ENCODE measurements at places on chromosomes 7 and 10. TPM values are rescaled to one million over a fixed set of nuclear protein-coding genes. Genes with fewer than 3 reads are reported as not detected.

NYAP1 gene
- total RNA-seq = 5.2 TPM

GRCh38 chr10:5311617-5312016 is 53.1 kb upstream of the UCN3 start:
- no peaks in the 10 kb centered on the region for H3K36me3 ChIP-seq
- no peak for DNase-seq
- no peak overlapping the region for H3K27ac ChIP-seq
- no peak overlapping the region for H3K4me3 ChIP-seq
- H3K4me1 ChIP-seq = no peaks in the 10 kb centered on the region
- H3K27me3 ChIP-seq = no peaks in the 10 kb centered on the region

DNA sequence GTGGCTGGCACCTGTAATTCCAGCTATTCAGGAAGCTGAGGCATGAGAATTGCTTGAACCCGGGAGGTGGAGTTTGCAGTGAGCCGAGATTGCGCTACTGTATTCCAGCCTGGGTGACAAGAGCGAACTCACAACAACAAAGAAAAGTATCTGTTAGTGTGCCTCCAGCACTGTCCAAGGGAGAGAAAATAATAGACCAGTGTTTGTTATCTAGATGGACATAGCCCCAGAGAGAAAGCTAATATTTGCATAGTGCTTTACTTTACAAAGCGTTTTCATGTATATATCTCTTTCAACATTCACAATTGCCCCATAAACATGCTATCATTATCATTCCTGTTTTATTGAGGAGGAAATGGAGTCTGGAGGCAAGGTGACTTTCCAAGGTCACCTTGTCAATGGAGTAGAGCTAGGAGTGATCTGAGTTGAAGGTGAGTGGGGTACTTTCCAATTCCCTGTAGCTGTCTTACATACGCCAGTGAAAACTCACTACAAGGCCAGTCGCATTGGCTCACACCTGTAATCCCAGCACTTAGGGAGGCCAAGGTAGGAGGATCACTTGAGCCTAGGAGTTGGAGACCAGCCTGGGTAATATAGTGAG is 49.7 kb upstream of the KIF5B start:
- H3K36me3 ChIP-seq = no peaks in the 10 kb centered on the region
- H3K27me3 ChIP-seq = no peaks in the 10 kb centered on the region
- no peak for DNase-seq
- no peak overlapping the region for H3K27ac ChIP-seq
- H3K4me1 ChIP-seq = peaks cover 8% of the 10 kb centered on the region

DNA sequence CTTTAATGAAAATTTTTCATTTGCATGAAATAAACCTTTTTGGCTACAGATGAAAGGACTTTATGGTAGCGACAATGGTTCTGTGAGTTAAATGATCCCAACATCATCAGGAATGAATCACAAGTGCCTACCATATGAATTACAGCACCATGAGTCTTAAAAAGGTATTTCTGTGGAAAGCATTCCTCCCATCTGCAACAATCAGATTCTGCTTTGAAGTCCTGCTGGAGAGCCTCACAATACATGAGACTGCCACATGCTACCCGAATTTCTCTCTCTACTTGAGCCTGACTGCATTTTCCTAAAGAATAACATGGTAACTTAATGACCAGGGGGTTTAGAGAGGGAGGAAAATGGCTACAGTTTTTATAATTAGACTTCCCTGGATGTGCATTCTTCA is 190.3 kb downstream of the TWIST1 start:
- no peaks in the 10 kb centered on the region for H3K36me3 ChIP-seq
- no peak overlapping the region for H3K4me3 ChIP-seq

GRCh38 chr10:5440206-5440605 is 27.8 kb downstream of the NET1 start:
- no peak overlapping the region for H3K4me3 ChIP-seq
- no peaks in the 10 kb centered on the region for H3K27me3 ChIP-seq
- no peaks in the 10 kb centered on the region for H3K36me3 ChIP-seq

DNA sequence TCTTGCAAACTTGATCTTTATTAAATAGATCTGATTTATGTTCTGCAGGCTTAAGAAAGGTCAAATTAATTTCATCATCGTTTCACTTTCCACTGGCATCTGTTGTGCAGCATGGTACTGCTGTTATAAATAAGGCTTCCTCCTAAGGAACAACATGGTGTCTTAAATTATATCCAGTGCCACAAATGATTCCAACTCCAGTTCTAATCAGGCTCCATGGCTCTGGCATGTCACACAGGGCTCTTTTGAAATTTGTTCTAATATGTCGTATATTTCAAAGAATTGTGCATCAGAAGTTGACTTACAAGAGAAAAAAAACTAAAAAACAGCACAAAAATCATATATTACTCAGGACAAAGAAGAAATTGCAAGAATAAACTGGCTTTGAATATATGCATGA is 1090.8 kb upstream of the CELF2 start:
- no peak for DNase-seq
- H3K4me1 ChIP-seq = peaks cover 3% of the 10 kb centered on the region
- H3K27me3 ChIP-seq = no peaks in the 10 kb centered on the region
- no peaks in the 10 kb centered on the region for H3K36me3 ChIP-seq

DNA sequence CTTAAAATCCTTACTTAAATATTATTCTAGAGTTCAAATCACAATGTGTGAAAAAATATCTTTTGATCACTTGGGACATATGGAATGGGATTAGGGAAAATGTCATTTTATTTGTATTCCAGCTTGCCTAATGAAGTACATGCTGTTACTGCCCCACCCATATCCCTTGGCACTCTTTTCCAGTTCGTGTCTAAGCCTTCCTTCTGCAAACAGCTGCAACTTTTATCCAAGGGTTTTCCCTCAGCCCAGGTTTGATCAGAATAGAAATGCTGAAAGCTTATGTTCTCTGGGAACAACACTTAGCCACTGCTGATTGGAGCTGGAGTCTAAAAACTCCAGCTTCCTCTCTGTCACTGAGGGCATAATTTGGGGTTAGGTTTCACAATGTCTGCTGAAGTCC is 214.1 kb upstream of the FAM3C start:
- no peak overlapping the region for H3K27ac ChIP-seq
- H3K4me3 ChIP-seq = no peak overlapping the region
- no peaks in the 10 kb centered on the region for H3K36me3 ChIP-seq
- DNase-seq = no peak
- peaks cover 10% of the 10 kb centered on the region for H3K4me1 ChIP-seq

TMEM229A gene
- 10.9 TPM for total RNA-seq

LRRC18 gene
- total RNA-seq = not detected

- H3K27ac ChIP-seq = peak overlapping the region; percentile 48
- no peak overlapping the region for H3K4me3 ChIP-seq
- H3K27me3 ChIP-seq = no peaks in the 10 kb centered on the region
- no peak for DNase-seq
- peaks cover 10% of the 10 kb centered on the region for H3K36me3 ChIP-seq
- peaks cover 25% of the 10 kb centered on the region for H3K4me1 ChIP-seq
Observed at GRCh38 chr10:905503-905902, 26.0 kb downstream of the LARP4B start.

GRCh38 chr7:291373-292092 is 1.6 kb downstream of the FOXL3 start:
- H3K4me1 ChIP-seq = no peaks in the 10 kb centered on the region
- peaks cover 59% of the 10 kb centered on the region for H3K27me3 ChIP-seq
- no peaks in the 10 kb centered on the region for H3K36me3 ChIP-seq
- no peak overlapping the region for H3K4me3 ChIP-seq

GRCh38 chr7:29879609-29880008 is 73.3 kb downstream of the WIPF3 start:
- peaks cover 26% of the 10 kb centered on the region for H3K27me3 ChIP-seq
- H3K27ac ChIP-seq = no peak overlapping the region
- peaks cover 18% of the 10 kb centered on the region for H3K4me1 ChIP-seq
- no peaks in the 10 kb centered on the region for H3K36me3 ChIP-seq
- DNase-seq = no peak
- no peak overlapping the region for H3K4me3 ChIP-seq

DNA sequence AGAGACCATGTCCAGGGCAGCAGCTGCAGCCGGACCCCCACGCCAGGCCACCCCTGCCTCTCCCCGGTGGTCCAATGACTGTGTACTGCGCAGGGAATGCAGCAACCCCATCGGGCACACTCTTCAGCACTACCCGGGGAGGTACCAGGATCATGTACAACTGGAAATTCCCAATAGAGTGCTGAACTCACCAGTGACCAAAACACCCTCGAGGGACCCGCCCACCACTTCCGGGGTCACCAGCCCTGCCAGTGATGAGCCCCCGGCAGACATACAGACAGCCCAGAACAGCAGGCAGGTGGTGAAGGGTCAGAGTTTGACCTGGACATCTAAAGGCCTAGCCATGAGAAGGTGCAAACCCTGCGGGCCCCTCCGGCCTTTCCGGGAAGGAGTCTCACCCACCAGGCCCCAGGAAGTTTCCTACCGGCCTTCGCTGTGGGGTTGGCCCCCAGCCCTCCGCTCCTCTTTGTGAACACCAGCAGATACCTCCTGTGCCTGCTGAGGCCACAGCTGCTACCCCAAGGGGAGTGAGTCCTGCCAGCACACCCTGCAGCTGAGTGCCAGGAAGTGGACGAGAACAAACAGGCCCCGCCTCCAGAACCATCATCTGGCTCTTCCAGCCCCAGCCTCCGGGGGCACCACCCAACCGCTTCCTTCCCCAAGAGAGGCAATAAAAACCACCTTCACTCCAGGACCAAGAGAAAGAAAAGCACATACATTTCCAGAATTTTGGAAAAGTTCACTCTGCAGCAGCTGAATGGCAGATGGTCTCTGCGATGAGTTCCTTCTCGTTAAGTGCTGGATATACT is 5.0 kb upstream of the ANKRD61 start:
- H3K36me3 ChIP-seq = peaks cover 31% of the 10 kb centered on the region
- no peaks in the 10 kb centered on the region for H3K27me3 ChIP-seq
- H3K4me3 ChIP-seq = no peak overlapping the region

DNA sequence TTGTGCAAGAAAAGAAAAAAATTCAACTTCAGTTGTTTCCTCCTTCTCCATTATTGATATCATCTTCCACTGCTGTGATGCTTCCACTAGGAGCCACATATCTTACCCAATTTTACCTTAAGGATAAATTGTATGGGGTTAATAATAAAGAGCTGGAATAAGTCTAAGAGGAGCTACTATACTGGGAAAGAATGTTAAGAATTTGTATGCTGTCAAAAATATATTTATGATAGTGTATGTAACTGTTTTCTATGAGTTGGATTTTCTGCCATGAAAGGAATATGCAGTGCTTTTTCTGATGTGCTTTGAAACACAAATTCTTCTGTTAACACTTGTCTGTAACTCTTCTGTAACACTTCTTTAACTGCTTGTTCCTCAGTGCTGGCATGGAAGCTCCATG is 219.1 kb downstream of the VTI1A start:
- no peak overlapping the region for H3K27ac ChIP-seq
- no peak overlapping the region for H3K4me3 ChIP-seq
- H3K27me3 ChIP-seq = no peaks in the 10 kb centered on the region
- H3K4me1 ChIP-seq = peaks cover 8% of the 10 kb centered on the region
- no peak for DNase-seq

GRCh38 chr7:15087771-15088170 is 185.2 kb upstream of the DGKB start:
- H3K4me3 ChIP-seq = no peak overlapping the region
- no peaks in the 10 kb centered on the region for H3K27me3 ChIP-seq
- H3K4me1 ChIP-seq = peaks cover 3% of the 10 kb centered on the region

ZNF488 gene
- total RNA-seq = 3.2 TPM

GRCh38 chr7:132537456-132538145 is 38.7 kb downstream of the PLXNA4 start:
- no peak for DNase-seq
- H3K27ac ChIP-seq = no peak overlapping the region
- no peak overlapping the region for H3K4me3 ChIP-seq
- no peaks in the 10 kb centered on the region for H3K27me3 ChIP-seq
- H3K4me1 ChIP-seq = peaks cover 48% of the 10 kb centered on the region

GRCh38 chr10:60828489-60828852 is 50.2 kb downstream of the CDK1 start:
- no peaks in the 10 kb centered on the region for H3K36me3 ChIP-seq
- no peak for DNase-seq
- no peak overlapping the region for H3K4me3 ChIP-seq
- H3K27me3 ChIP-seq = no peaks in the 10 kb centered on the region
- no peak overlapping the region for H3K27ac ChIP-seq

DNA sequence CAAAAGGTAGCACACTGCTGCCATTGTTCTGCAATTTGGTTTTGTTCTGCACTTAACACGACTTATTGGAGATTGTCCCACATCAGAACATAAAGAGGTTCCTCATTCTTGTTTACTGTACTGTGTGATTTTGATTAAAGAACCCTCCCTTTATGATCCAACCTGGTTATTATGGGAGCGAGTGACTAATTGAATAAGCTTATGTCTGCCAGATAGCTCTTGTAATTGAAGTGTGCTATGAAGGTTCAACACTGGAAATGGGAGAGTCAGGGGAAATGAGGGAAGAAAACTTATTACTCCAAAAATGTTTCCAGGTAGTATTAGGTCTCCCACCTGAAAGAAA is 33.9 kb downstream of the CASP7 start:
- peaks cover 37% of the 10 kb centered on the region for H3K4me1 ChIP-seq
- H3K27me3 ChIP-seq = no peaks in the 10 kb centered on the region
- H3K36me3 ChIP-seq = peaks cover 9% of the 10 kb centered on the region
- H3K4me3 ChIP-seq = no peak overlapping the region
- H3K27ac ChIP-seq = no peak overlapping the region

DNA sequence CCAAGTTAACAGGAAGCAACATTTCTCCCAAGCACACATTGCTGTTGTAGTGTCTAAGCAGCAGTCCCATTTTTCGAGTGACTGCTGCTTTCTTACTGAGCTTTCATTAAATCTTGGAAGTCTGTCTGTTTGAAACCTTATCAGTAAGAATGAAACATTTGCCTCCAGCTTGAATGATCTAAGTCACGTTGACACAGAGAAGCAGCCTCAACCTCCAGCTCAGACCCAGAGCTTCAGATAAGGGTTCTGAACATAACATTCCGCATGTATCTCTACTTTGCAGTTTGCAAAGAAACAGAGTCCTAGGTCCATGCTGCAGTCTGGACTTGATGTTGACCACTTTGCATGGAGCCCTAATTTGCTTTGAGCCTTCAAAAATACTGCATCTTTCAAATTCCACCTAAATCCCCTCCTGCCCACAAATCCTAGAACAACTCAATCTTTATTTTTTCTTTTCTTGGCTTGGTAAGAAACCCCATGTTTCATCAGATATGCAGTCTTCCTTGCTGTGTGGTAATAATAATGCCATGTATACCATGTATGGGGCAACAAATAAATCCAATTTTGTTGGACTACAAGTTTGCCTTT is 698.7 kb upstream of the IGFBP3 start:
- H3K36me3 ChIP-seq = no peaks in the 10 kb centered on the region
- no peak overlapping the region for H3K4me3 ChIP-seq
- DNase-seq = no peak
- no peak overlapping the region for H3K27ac ChIP-seq
- no peaks in the 10 kb centered on the region for H3K27me3 ChIP-seq
- H3K4me1 ChIP-seq = no peaks in the 10 kb centered on the region

SH2D4B gene
- total RNA-seq = 0.09 TPM

All from neural crest cell (in vitro differentiated cells).